NCI-H2171 treated with DMSO at 0.1 percent for 48 hours (cell line): ENCODE measurements at places on chromosomes 12 and 14.

DNA sequence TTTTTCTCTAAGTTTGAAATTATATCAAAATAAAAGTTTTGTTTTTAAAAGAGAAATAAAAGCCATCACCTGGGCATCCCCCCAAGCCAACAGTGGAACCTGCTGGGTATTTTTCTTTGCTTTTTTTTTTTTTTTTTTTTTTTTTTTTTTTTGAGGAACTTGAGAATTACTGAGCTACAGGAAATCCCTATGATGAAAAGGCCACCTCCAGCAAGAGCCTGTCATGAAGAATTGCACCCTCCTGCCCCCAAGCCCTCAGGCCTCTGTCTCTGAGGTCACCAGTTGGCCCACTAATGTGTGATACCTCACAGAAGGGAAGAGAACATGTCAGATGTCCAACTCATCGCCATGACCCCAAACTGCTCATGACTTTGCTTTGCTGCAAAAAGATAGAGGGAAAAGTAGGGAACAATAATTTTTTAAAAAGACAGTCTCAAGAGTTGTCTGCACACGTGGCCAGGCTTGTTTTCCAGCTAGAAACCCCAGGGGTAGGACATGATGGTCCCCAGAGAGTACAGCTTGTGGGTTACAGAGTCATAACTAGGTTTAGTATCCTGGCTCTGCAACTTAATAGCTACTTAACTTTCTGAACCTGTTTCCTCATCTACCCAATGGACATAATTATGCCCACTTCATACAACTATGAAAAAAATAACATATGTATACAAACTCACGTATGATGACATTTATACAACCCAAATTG, 124.3 kb upstream of the EGLN3 start:
- peak; percentile 21 for DNase-seq

GRCh38 chr12:13124656-13125505, 21.4 kb upstream of the GSG1 start:
- DNase-seq = no peak

GRCh38 chr12:88574278-88574677, 6.0 kb downstream of the KITLG start:
- DNase-seq = no peak

- DNase-seq = no peak
Observed at GRCh38 chr14:103347091-103347815, 13.2 kb downstream of the EIF5 start.

- DNase-seq = no peak
Observed at GRCh38 chr14:72700338-72701236, 193.3 kb downstream of the DPF3 start.

GRCh38 chr14:24113379-24113800, 1.2 kb upstream of the DCAF11 start:
- DNase-seq = no peak

- no peak for DNase-seq
Observed at GRCh38 chr12:62716866-62717525, 218.0 kb downstream of the PPM1H start.

DNA sequence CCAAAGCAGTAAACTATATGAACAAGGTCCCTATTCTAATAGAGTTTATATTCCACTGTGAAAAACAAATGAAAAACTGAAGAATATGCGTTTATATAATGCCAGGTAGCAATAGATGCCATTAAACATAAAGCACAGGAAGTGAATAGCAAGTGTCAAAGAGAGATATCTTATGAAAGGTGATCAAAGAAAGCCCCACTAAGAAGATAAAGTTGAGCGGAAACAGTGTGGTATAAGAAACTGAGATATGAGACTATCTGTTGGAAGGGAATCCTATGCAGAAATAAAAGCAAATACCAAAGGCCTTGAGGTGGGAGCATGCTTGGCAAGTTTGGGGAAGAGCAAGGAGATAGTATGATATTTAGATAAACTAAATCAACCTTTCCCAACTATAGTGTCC, 123.1 kb upstream of the FAR2 start:
- no peak for DNase-seq

GRCh38 chr12:95663525-95663924, 112.2 kb upstream of the USP44 start:
- no peak for DNase-seq

DNA sequence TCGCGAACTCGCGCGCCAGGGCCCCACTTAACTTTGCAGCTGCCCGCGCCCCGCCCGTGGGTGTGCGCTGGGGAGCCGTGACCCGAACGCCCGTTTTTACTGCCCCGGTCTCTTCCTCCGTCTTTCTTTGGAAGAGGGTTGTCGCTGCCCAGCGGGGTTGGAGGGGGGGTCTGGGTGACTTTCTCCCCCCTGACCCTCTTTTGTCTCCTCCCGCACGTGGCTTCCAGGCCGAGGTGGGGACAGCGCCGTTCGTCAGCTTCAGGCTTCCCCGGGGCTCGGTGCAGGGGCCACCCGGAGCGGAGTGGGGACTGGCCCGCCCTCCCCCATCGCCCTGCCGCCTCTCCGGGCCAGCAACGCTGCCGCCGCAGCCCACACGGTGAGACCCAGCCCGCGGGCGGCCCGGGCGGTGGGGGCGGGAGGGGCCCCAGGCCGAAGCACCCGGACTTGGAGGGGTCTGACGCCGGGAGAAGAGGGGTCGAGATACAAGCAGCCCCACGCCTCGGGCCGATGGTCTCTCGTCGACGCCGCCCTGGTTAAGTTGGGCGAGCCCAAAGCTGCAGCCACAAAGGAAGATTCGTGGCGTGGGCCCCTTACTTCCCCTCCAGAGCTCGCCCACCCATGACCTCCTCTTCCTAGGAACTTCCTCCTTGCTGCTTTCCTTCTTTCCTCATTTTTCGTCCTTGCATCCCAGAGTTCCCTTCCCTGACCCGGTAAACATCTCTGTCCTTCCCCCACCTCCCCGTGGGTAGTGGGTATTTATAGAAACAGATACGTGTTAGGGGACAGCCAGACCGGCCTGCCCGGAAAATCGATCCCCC, 1.2 kb downstream of the DYRK2 start:
- DNase-seq = no peak

- DNase-seq = no peak
Observed at GRCh38 chr14:97543221-97543620, 746.0 kb downstream of the VRK1 start.

DNA sequence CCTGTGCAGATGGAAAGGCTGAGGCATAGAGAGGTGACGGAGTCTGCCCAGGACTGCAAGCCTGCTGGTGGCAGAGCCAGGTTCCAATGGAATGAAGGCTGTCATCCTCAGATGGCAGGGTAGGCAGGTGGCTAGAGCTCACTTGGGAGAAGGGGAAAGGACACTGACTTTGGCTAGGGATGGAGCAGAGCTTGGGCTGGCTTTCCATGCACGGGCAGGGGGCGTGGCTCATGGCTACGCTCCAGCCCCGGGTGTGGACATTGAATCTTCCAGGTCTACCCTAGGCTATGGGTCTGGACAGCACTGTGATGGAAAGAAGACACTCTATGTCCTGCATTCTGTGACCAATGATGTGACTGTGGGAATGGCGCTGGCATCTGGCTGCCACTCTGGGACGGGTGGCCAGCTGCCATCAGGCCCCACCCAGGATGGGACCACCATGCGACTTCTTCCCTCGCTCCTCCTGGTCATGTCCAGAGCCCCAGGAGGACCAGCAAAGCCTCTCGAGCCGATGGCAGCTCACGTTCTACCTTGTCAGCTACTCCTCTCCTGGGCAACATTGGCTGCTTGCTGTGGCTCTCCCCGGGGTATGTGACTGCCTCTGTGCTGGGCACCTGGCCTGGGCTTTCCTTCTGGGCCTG, 398.7 kb downstream of the TMEM121 start:
- no peak for DNase-seq

- DNase-seq = no peak
Observed at GRCh38 chr12:109502332-109502731, 24.9 kb downstream of the UBE3B start.

- DNase-seq = no peak
Observed at GRCh38 chr14:91048265-91048664, 12.2 kb downstream of the RPS6KA5 start.

DNA sequence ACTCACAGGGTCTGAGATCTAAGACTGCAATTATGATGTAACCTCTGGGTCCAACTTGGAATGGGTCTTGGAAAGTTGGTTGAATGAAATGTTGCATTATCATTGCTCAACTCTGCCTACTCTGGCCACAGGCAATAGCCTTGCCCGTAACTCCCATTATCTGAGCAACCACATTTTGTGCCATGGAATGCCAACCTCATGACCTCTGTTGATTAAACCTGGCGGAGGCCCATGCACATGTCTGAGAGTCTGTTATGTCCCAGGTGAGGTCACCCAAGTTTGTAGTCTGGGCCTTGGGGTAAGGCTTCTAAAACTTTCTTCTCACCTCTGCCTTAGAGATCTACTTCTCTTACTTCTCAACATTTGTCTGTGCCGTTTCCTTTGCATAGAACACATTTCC, 140.9 kb downstream of the TBX5 start:
- DNase-seq = no peak

GRCh38 chr12:29640589-29641345, 143.0 kb downstream of the TMTC1 start:
- no peak for DNase-seq

DNA sequence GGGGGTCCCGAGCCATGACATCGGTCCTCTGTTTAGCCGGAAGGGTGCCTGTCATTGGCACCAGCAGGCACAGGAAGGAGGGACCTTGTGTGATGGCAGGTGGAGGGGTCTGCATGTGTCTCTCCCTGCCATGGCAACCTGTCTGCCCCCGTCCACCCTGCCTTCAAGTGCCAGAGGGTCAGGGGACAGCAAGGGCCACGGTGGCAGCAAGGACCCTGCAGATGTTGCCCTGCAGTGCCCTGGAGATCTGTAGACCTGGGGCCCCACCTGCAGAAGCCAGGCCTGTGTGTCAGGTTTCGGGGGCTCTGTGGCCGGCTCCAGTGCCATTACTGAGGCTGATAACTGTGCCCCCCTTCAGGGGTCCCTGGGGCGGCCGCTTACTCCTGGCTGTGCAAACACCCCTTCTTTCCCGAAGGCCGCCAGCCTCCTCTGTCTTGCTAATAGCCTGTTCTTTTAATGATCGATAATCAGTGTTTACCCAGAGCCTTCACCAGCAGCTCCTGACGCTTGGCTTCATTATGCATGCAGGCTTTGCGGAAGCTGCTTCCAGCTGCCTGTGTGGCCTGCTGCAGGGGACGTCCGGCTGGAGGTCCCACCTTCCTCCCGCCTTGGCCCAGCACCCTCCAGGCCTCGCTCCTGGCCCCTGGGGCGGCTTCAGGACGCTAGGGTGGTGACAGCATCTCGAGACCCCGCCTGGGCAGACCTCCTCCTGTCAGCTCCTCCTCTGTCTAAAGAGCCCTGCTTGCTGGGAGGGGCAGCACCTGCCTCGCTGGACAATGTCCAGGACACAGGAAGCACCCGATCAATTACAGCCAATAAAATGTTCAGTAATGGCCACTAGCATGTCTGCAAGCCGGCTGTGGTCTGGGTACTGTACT, 153.0 kb downstream of the KIF26A start:
- no peak for DNase-seq

DNA sequence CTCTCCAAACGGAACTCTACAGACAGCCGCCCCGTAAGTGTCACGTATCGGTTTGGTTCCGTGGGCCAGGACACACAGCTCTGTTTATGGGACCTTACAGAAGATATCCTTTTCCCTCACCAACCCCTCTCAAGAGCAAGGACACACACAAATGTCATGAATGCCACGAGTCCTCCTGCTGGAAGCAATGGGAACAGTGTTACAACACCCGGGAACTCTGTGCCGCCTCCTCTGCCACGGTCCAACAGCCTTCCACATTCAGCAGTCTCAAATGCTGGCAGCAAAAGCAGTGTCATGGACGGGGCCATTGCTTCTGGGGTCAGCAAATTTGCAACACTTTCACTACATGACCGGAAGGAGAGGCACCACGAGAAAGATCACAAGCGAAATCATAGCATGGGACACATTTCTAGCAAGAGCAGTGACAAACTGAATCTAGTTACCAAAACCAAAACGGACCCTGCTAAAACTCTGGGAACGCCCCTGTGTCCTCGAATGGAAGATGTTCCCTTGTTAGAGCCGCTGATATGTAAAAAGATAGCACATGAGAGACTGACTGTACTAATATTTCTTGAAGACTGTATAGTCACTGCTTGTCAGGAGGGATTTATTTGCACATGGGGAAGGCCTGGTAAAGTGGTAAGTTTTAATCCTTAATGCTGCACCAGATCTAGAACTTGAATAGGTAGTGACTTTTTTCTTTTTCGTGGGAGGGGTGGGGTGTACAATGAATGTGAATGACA, 69.7 kb downstream of the WDR20 start:
- no peak for DNase-seq

DNA sequence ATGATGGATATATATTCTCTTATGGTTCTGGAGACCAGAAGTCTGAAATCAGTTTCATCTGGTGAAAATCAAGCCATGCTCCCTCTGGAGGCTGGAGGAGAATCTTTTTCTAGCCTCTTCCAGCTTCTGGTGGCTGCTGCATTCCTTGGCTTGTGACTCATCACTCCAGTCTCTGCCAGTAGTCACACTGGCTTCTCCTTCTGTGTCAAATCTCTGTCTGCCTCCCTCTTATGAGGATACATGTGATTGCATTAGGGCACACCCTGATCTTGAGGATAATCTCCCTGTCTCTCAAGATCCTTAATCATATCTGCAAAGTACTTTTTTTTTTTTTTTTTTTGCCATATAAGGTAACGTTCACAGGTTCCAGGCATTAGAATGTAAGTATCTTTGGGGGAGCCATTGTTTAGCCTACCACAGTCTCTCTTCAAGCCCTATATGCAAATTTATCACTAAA, 17.7 kb downstream of the DNAL1 start:
- DNase-seq = peak; percentile 66

DNA sequence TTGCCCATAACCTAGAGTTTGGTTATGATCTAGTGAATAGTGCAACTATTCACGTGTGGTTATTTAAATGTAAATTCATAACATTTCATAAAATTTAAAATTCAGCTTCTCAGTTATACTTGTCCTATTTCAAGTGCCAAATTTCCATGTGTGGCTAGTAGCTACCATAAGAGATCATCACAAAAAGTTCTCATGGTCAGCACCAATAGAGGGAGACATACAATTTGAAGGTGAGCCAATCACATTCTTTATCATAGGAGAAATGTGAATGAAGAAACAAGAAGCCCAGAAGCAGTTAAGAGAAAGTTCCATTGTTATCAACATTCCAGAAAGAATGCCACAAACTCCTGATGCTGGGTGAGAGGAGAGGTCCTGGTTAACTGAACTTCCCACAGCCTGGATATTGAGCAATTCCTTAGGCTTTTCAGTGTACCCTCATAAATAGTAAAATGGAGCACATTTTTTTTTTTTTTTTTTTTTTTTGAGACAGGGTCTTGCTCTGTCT, 892.9 kb upstream of the USP15 start:
- no peak for DNase-seq

DNA sequence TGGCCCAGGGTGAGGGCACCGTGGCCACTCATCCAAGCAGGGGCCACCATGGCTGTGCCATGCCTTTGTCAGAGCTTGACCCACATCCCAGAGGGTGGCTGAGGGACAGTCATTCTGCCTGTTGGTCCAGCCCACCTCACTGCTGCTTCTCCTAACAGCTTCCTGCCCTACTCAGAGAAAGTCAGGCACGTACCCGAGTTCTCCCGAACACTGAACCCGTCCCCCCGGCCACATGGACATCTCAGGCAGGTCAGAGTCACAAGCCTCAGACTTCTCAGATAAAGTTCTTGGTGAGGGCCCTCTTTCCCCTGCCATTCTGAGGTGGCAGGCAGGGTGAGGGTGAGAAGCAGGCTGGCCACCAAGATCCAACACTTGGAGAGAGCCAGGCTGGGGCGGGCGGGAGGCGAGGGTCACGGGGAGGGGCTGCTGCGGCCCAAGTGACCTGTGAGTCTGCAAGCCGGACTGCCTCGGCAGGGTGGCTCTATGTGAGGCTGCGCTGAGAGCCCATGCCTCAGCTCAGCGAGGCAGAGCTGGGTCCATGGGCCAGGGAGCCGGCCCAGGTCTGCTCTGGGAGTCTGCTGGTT, 317.8 kb downstream of the TMEM121 start:
- no peak for DNase-seq

- DNase-seq = no peak
Observed at GRCh38 chr12:109459247-109459646, 17.9 kb downstream of the KCTD10 start.
